ENCODE measurements at places on chromosomes 12 and 14. TPM values are rescaled to one million over a fixed set of nuclear protein-coding genes. Genes with fewer than 3 reads are reported as not detected.

GPRC5D gene
- total RNA-seq: not detected

- no peak for DNase-seq
These were observed 57.3 kb downstream of the GALNT16 start for GRCh38 chr14:69317102-69317755.

GRCh38 chr12:50458606-50459005 lies 46.2 kb upstream of the DIP2B start:
- no peak for DNase-seq

- no peak for DNase-seq
These were observed 25.0 kb downstream of the YAF2 start for GRCh38 chr12:42213023-42213422.

BCL2L2 gene
- 2.6 TPM for total RNA-seq

DNA sequence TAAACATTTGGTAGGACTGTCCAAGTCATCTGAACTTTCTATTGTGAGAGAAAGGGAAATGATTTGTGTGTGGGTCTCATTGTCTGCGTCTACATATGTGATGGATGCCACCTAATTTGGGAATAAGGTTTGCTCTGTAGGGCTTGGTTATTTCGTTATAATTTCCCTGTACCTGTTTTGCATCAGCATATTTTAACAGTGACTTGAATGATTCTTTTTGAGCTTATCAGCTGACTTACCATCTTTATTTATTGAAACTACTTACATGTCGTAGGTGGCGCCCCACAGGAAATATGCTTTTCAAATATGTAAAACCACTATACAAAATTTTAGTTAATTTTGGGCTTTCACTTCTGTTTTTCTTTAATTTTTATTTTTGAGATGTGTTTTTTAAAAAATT lies 56.5 kb upstream of the BCAT1 start:
- no peak for DNase-seq

DNA sequence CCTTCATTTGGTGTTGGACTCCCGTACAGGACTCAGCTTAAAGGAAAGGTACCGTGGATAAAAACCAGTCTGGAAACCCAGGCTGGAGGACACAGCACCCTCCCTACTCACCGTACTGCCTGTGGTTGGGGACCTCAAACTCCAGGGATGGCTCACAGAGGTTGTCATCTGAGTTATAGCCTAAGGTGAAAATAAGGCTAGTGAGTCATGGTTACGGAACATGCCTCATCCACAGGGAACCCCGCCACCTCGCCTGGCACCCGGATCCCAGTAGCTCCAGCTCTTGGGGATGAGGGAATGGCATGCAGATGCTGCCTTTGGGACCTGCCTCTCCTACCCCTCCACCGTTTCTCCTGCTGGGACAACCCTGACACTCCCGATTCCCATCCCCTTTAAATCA lies 36.8 kb upstream of the GPR68 start:
- no peak for DNase-seq

ADAM20 gene
- total RNA-seq: 0.72 TPM

CRACR2A gene
- total RNA-seq: 42.9 TPM

- no peak for DNase-seq
These were observed 9.1 kb downstream of the CREBL2 start for GRCh38 chr12:12620730-12621315.

GRCh38 chr14:93953739-93954515 lies 22.4 kb downstream of the ASB2 start:
- DNase-seq: no peak

PMCH gene
- total RNA-seq: 1.6 TPM

DNA sequence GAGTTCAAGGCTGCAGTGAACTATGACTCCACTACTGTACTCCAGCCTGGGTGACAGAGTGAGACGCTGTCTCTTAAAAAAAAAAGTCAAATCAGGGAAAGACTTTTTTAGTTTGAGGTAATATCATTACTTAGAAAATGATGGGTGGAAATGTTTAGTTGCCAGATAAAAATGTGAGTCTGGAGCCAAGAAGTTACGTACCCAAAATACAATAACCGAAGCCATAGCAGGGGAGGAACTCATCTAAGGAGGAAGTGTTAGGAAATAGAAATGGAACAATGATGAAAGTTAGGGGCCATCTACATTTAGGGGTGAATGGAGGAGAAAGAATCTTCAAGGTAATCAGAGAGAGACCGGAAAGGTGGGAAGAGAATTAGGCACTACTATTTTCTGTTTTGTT lies 98.8 kb downstream of the DACT1 start:
- no peak for DNase-seq

DNA sequence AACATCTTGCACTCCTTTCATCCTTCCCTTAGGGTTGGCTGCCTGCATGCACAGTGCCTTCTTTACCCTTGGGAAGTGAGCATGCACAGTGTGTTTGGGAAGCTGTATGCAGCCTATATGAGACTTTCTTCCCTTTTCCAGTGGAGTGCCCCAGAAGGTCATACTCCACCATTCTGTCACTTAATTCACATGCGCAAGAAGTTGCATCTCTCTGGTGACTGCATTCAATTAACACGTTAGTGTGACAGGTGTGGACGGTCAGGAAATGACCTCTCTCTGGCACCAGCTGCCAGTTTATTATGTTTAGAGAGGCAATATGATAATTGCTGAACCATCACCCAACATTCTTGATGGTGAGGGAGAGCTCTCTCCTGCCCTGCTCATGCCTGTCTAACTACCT lies 770.0 kb downstream of the FLRT2 start:
- DNase-seq: no peak

GRCh38 chr12:2043054-2043453 lies 9.7 kb upstream of the CACNA1C start:
- no peak for DNase-seq

DNA sequence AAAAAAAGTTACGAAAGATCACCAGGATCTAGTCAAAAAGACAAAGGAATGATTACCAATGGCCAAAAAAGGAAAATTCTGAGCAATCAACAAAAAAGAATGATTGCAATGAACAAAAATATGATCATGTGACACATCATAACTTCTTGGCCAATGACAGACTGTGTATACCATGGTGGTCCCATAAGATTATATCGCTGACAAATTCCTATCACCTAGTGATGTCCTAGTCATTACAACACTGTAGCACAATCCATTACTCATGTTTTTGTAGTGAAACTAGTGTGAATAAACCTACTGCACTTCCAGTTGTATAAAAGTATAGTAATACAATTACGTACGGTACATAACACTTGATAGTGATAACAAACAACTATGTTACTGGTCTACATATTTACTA lies 12.3 kb downstream of the SEL1L start:
- no peak for DNase-seq

DNA sequence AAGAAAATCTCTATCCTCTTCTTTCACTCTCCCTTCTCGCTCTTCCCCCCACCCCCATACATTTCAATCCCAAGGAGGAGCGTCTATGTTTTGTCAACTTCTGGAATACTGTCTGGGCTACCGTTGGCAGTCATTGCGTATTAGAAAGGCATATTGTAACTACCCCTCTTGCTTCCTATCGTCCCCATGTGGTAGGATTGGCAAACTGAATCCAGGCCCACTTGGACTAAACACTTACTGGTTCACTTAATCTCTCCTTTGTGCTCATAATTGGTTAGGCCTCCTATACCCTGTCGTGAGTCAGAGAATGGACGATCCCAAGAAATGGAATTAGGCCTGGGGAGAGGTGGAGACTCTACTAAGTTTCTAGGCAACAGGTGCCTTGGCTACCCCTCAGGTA lies 68.8 kb upstream of the SLC8A3 start:
- no peak for DNase-seq

EIF2S1 gene
- 35.3 TPM for total RNA-seq

DNA sequence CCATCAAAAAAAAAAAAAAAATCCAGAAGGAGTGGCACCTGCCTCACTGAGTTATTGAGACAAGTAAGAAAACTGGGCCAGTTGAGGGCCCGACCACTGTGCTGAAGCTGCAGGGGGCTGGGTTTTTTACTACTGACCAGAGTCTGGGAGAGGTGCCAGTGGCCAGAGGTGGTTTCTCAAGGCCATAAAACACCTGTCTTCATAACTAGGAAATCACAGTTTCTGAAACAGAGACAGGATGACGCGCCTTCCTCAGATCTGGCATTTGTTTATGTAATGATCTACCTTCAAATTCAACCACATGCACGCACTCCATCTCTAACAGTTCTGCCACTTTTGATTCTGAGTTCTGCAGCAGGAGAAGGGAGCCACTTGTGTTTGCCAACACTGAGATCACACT lies 12.7 kb downstream of the TSPAN11 start:
- no peak for DNase-seq

DNA sequence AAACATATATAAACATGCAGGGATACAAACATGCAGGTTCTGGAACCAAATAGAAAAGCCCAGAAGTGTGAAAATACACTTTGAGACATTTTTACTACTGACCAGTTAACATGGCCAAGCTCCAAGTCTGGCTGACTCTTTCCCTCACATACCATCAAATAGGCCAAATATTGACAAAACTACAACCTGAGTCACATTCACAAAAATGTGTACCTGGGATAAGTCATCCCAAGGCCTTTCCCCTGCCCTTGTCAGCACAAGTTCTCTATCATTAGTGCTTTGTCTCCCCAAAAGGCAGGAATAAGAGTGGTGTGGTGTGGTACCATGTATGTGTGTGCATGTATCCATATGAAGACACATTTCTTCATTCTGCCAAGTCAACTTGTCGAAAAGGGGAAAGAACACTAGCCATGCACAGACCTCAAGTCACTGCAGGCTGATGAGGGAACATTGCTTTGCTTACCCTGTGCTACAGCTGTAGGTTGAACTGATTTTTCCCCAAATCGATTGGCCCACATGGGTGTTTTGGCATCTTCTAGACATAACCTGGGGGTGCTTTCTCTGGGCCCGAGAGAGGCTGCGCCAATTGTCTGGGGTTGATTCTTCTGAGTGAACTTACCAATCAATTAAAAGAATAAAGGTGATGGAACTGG lies 14.9 kb downstream of the HOXC4 start:
- DNase-seq: no peak

KLRC3 gene
- total RNA-seq: not detected

DNA sequence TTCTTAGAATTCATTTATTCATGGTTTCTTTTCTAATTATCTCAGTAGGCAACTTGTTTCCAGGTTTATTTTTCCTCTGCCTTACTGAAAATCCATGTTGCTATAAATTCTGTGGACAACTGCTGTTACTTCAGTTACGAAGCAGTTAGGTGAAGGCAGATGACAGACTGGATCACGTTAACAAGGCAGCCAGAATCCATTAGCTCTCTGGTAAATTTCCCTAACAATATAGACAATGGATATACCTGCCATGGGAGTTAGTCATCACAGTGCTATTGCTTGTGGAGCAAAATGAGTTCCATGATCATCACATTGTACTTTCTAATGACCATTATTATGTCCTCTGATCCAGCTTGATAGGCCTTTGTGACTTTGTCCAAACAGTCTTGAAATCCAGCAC lies 291.5 kb downstream of the NELL2 start:
- DNase-seq: no peak

DNA sequence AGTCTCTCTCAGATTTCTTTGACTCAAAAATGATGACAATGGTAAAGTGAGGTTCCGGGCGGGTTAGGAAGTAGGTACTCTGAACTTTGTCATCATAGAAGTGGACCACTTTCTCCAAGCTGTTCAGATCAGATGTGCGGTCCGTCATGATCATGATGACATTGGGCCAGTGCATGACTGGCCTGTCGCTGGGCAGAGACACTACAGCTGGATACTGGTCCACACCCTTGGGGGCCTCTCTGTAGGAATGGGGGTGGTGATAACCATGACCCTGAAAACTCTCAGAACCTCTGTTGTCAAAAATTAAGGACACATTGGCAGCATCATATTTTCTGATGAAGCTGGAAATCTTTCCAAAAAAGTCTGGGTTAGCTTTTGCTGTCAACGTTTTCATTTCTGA lies 28.2 kb downstream of the KICS2 start:
- DNase-seq: no peak

GRCh38 chr12:13539051-13539450 lies 342.5 kb downstream of the EMP1 start:
- DNase-seq: no peak

DNA sequence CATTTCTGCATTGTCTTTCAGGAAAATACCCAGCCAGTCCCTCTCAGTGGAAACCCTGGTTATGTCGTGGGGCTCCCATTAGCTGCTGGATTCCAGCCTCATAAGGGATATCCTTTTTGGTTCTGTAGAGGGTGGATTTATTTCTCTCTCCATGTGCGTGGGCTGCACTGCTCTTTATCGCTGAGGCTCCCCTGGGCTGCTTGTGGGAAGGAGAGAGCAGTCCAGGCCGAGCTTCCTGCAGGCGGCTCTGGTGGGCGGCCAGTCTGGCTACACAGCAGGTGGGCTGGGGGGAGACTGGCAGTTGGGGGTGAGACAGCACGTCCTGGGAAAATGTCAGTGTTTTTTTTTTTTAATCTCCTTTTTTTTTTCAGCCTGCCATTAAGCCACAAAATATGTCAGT lies 27.6 kb downstream of the TCTN1 start:
- DNase-seq: no peak

OR9K2 gene
- total RNA-seq: not detected

HOXC13 gene
- not detected for total RNA-seq

DNA sequence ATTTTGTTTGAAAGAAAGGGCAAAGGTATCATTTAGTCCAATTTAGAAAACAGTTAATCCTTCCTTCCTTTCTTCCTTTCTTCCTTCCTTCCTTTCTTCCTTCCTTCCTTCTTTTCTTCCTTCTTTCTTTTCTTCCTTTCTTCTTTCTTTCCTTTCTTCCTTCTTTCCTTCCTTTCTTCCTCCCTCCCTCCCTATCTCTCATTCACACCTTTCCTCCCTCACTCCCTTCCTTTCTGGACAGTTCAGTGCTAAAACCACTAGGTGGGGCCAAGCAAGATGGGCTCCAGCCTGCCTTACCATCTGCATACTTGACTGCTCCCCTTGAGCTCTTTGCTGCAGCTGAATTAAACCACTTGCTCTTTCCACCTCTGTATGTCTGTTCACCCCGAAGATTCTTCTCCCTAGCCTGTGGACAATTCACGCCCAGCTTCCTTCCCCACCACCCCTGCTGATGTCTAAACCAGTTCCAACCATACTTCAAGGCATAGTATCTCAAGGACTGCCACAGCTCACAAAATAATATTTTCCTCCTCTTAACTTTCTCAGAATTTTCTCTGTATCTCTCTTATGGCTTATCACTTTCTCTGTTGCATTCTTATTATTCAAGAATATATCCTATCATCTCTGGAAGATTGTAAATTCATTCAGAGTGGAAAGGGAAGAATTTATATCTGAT lies 78.0 kb downstream of the DBX2 start:
- no peak for DNase-seq

CEBPE gene
- not detected for total RNA-seq

INSM2 gene
- total RNA-seq: not detected

- no peak for DNase-seq
These were observed 341.9 kb downstream of the C12orf75 start for GRCh38 chr12:105672121-105672975.

GRCh38 chr12:45660330-45660729 lies 69.2 kb upstream of the ARID2 start:
- no peak for DNase-seq

TMEM63C gene
- 1.2 TPM for total RNA-seq

- DNase-seq: no peak
These were observed 62.4 kb upstream of the ACSS3 start for GRCh38 chr12:81015510-81015909.

- DNase-seq: no peak
These were observed 6.7 kb downstream of the B4GALNT1 start for GRCh38 chr12:57626111-57626920.

GRCh38 chr12:66189889-66190288 lies 875 bp downstream of the IRAK3 start:
- no peak for DNase-seq
